NCI-H2171 treated with DMSO at 0.1 percent for 48 hours (cell line): ENCODE measurements at places on chromosomes 11 and 22.

DNA sequence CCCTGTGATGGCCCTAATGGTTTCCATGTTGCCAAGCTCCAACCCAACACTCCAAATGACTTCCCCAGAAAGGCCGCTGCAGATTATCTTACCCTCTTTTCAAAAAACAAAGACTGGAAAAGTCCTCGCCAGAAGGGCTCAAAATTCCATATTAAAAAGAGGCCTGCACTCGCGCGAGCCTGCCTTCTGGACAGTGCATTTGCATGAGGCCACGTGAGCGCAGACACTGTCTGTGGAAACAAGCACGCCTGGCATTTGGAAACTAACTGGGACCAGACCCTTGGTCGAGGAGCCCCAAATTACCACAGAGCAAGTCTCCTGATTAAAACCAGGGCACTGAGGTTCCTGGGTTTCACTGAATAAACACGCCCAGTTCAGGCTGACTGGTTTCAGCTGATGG, 42.9 kb downstream of the ABTB2 start:
- no peak for DNase-seq

DNA sequence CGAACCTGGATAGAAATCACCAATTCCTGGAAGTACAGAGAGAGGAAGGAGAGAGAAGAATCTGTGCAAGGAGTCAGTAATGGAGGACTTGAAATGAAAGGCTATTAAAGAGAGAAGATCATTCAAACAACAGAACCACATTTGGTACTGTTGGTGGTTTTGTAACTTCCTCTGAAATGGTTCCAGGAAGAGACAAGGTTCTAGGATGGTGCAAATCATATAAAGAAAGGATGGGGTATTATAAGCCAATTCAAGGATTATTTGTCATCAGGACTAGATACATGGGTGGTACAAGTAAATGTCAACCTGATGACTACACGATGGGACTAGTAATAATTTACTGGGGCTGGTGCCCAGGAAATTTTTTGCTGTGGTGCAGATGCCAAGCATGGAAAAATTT, 28.9 kb upstream of the TMA7B start:
- no peak for DNase-seq

- no peak for DNase-seq
Measured at GRCh38 chr22:34038801-34039555, 118.7 kb upstream of the LARGE1 start.

- DNase-seq = no peak
Measured at GRCh38 chr11:40732132-40732531, 727.3 kb downstream of the LRRC4C start.

DNA sequence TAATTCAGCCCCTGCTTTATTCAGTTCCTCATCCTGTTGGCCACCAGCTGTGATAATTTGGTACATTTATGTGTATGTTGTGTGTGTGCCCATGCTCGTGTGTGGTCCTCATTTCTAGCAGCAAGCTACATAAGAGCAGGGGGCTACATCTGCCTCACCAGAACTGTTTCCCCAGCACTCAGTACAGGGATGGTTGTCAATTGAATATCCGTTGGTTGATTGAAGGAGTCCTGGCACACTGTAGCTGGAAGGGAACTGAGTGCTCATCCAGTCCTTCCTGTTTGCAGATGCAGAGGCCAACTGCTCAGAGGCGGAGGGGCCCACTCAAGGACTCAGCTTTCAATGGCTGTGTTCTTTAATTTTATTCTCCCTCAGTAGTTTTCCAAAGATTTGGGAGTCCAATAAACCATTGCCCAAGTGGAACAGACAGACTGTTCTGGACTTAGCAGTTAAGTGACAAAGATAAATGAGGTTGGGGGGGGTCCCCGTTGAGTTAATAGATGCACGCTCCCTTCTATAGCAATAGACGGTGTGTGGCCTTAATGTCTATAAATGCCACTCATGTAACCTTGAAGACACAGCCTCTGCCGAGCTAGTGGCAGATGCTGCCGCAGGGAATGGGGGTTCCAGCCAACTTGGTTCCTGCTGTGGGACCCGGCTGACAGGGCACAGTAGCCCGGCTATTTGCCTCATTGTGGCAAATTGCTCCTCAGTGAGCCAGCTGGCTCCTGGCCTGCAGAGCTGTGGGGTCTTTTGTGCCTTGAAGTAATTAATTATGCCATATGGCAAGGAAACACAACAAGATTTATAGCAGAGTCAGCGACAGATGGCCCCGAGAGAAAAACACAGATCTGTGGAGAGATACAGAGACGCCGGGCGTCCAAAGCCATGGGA, 71.4 kb upstream of the GRK3 start:
- DNase-seq = peak; percentile 98

- peak; percentile 75 for DNase-seq
Measured at GRCh38 chr11:35624781-35625180, 6.5 kb downstream of the FJX1 start.

DNA sequence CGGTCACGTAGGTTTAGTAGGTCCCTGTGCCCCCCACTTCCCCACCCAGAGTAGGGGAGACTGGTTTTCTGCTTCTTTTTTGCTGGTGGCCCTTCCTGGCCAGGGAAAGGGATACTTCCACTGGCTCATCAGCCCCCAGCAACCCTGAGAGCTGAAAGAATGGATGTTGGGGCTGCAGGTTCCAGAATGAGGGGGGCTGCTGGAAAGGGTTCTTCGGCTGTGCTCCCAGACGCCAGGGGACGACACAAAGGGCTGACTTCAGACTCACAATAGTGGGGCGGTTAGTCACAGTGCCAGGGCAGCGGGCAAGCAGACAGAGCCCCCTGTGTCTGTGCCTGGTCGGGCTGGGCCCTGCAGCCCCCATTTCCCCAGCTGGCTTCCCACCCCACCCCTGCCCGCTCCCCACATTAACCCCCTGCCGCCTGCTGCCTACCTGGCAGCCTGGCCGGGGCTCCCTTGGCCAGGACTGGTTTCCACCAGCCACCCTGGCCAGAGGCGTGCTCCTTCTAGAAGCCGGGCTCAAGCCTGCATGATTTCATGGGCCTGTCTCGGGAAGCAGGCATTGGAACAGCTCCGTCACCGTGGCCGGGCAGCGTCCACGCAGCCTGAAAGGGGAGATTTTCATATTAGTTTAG, 79.1 kb upstream of the WNT7B start:
- DNase-seq = no peak

DNA sequence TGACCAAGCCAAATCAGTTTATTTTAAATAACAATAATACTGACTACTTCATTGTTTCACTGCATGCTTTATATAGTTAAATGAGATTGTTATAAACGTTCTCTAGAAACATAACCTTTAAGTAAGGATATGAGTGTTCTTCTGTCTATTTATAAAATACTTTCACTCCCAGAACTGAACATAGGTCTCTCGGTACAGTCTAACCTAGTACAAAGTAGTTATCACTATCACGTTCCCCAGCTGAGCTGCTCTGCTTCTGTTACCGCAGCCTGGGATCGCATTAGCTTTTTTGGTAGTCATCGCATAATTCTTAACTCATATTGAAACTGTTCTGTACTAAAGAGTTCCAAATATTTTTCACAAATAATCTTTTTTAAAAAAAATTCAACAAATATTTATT, 143.6 kb downstream of the WNT11 start:
- no peak for DNase-seq

DNA sequence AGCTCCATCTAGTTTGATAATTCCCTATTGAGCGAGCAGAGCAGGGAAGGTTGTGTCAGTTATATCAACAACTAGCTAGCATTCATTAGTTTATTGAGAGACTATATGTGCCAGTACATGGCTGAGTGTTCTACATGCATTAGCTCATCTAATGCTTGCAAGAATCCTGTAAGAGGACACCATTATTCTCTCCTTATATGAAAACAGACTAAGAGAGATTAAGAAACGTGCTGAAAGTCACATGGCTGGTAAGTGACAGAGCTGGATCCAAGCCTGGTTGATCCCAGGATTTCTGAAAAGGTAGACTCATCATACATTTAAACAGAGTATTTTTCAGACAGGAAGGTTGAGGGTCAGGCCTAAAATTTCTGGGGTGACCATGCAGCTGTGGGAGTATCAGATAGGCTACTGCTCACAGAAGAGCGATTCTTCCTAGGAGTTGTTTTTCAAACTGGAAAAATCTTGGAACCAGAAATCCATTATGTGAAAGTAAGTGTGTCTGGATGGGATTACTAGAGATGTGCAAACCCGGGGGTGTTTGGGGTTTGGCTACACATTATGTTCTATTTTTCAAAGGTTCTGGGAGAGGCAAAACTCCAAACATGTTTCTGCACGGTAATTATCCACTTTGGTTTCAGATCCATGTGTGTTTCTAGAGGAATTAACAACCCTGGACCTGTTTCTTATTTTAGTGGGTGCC, 213.3 kb downstream of the FAM76B start:
- no peak for DNase-seq

- no peak for DNase-seq
Measured at GRCh38 chr11:43242401-43242800, 69.4 kb upstream of the API5 start.

- DNase-seq = no peak
Measured at GRCh38 chr11:45185228-45185729, 38.8 kb downstream of the PRDM11 start.

GRCh38 chr11:72157131-72157530, 21.6 kb downstream of the FOLR3 start:
- no peak for DNase-seq

DNA sequence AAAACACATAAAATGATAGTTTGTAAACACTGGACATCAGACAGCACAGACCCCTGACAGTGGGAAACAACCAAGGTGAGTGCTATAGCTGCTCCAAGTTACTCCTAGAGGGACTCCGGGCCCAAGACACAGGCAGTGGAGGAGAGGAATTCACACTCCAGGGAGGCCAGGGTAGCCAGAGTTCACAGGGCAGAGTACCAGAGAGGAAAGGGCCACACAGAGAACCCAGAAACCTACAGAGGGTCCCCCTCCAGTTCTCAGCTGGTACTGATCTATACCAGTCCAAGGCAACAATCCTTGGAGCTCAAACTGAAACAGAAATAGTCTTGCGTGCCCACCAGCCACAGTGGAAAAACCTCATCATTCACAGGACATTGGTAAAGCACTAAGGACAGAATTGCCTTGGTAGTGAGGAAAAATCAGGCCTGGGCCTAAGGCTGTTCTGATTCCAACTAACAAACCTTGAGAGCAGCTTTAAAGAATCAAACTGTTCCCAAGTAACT, 7.6 kb downstream of the VPS37C start:
- no peak for DNase-seq

GRCh38 chr11:114942207-114942606, 263.9 kb downstream of the NXPE2 start:
- no peak for DNase-seq

DNA sequence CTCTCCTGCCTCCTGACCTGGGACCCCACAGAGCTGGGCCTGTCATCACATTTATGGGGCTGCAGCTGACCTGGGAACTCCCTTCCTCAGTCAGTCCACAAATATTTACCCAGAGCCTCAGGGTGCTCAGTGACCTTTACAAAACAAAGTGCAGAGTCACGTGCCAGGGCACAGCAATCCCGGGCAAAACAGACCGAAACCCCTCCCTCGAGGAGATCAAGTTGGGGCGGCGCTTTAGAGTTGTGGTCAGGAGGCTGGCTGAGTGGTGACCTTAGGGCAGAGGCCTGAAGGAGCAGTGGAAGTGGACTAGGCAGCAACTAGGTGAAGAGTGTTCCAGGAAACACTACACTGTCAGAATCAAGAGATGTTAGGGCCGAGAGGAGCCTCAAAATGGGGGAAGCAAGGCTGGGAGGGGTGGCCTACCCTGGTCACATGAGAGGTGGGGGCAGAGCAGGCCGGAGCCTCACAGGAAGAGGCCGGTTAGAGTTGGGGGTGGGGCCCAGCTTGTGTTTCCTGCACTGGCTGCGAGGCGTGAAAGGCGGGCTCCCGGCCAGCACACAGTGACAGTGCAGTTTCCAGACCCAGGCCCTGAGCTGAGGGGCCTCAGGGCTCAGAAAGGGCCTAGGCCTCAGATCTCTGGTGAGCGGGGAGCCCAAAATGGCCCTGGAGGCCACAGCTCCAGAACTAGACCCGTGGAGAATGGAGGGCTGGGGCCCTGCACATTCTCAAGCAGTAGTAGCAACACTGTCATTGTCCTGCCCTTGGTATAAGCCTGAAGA, 3.7 kb upstream of the NEAT1 start:
- peak; percentile 90 for DNase-seq

DNA sequence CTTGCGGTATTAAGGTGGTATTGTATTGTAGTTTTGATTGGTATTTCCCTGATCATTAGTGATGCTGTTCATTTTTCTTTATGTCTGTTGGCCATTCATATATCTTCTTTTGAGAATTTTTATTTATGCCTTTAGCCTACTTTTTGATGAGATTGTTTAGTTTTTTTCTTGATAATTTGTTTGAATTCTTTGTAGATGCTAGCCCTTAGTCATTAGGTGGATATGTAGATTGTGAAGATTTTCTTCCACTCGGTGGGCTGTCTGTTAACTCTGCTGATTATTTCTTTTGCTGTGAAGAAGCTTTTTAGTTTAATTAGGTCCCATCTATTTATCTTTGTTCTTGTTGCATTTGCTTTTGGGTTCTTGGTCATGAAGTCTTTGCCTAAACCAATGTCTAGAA, 115.4 kb downstream of the VPREB1 start:
- DNase-seq = no peak

GRCh38 chr11:124875943-124876817, 10.9 kb downstream of the ROBO3 start:
- DNase-seq = peak; percentile 88

DNA sequence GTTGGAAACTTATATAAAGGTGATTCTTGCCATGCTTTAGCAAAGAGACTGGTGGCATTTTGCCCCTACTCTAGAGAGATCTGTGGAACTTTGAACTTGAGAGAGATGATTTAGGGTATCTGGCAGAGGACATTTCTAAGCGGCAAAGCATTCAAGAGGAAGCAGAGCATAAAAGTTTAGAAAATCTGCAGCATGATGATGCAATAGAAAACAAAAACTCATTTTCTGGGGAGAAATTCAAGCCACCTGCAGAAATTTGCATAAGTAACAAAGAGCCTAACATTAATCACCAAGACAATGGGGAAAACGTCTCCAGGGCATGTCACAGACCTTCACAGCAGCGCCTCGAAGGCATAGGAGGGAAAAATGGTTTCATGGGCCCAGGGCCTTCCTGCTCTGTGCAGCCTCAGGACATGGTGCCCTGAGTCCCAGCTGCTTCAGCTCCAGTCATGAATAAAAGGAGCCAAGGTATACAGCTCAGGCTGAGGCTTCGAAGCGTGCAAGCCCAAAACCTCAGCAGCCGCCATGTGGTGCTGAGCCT, 83.4 kb downstream of the MRTFA start:
- no peak for DNase-seq

GRCh38 chr22:42635531-42635930, 4.9 kb downstream of the ATP5MGL start:
- no peak for DNase-seq

- no peak for DNase-seq
Measured at GRCh38 chr22:27317096-27317495, 484.5 kb downstream of the MN1 start.
